Common myeloid progenitor, CD34-positive (primary cell): ENCODE measurements at places on chromosomes 7 and 10.

DNA sequence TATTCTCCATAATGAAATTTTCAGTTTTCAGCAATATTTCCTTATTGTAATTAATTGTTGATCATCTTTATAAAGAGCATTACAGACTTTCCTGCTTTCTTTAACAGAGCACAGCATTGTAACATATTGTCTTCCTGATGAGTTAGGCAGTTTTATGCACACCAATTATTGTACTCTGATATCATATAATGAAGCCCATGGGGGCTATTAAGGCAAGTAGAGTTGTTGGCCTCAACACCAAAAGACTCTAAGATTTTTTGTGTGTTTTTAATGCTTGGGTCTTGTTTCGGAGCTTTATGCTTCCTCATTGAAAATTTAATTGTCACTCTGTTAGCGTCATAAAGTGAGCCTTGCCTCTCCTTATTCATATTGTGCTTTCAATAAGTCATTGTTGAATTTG is 49.2 kb upstream of the ARID5B start:
- no peaks in the 10 kb centered on the region for H3K36me3 ChIP-seq
- H3K4me3 ChIP-seq, result no peak overlapping the region
- H3K27me3 ChIP-seq, result no peaks in the 10 kb centered on the region
- no peaks in the 10 kb centered on the region for H3K4me1 ChIP-seq
- no peak overlapping the region for H3K27ac ChIP-seq

DNA sequence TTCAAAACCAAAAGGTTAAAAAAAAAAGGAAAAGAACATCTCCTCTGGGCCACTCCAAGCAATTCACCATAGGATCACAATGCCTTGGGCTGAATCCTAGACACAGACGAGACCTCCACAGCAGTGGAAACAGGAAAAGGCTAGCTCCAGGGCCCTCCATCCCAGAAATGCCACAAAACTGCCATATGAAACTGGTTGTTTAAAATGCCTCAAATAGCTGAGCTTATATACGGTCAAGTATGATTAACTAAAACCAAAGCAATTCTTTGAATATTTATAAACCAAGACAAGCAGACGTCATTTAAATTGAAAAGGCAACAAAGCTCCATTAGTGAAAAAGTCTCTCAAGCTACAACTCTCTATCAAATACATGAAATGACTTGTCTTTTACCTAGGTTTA is 63.1 kb downstream of the DOCK4 start:
- H3K4me1 ChIP-seq, result no peaks in the 10 kb centered on the region
- no peak for DNase-seq
- H3K36me3 ChIP-seq, result no peaks in the 10 kb centered on the region
- no peak overlapping the region for H3K27ac ChIP-seq

GRCh38 chr10:3534433-3534832 is 250.6 kb downstream of the KLF6 start:
- H3K4me1 ChIP-seq, result no peaks in the 10 kb centered on the region
- H3K36me3 ChIP-seq, result no peaks in the 10 kb centered on the region
- DNase-seq, result no peak
- no peaks in the 10 kb centered on the region for H3K27me3 ChIP-seq

DNA sequence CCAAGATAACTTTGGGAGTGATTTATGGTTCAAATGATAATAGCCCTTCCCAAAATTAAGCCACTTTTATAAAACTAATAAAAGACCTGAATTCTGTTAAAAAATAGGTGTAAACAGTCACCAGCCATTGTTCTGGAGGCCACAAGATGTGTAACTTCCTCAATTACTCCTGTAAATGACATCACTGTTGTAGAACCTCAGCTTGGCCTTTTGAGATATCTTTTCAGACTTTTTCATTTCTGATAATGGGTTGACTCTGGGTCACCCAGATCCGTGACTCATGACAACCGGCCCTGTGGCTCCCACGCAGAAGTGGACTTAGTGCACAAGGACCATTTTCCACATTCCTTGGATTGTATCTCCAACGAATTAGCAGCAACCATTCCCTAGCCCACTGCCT is 106.6 kb downstream of the DKK1 start:
- H3K36me3 ChIP-seq, result no peaks in the 10 kb centered on the region
- H3K4me3 ChIP-seq, result no peak overlapping the region
- H3K27me3 ChIP-seq, result no peaks in the 10 kb centered on the region

DNA sequence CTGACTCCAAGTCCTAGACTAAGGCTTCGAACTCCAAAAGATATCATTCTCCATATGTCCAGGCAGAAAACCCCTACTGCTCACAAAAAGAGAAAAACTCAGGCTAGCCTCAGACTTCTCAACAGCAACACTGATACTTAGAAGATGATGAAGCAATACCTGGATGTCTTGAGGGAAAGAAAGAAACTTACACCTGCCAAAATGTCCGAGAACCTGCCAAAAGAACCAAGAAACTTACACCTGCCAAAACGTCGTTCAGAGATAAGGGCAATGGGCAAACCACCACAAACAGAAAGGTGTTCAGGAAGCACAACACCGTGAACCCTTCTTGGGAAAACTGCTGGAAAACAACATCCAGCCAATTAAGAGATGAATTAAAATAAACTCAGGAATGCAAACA is 15.3 kb downstream of the ABLIM1 start:
- no peak overlapping the region for H3K27ac ChIP-seq
- no peaks in the 10 kb centered on the region for H3K27me3 ChIP-seq
- no peaks in the 10 kb centered on the region for H3K36me3 ChIP-seq

DNA sequence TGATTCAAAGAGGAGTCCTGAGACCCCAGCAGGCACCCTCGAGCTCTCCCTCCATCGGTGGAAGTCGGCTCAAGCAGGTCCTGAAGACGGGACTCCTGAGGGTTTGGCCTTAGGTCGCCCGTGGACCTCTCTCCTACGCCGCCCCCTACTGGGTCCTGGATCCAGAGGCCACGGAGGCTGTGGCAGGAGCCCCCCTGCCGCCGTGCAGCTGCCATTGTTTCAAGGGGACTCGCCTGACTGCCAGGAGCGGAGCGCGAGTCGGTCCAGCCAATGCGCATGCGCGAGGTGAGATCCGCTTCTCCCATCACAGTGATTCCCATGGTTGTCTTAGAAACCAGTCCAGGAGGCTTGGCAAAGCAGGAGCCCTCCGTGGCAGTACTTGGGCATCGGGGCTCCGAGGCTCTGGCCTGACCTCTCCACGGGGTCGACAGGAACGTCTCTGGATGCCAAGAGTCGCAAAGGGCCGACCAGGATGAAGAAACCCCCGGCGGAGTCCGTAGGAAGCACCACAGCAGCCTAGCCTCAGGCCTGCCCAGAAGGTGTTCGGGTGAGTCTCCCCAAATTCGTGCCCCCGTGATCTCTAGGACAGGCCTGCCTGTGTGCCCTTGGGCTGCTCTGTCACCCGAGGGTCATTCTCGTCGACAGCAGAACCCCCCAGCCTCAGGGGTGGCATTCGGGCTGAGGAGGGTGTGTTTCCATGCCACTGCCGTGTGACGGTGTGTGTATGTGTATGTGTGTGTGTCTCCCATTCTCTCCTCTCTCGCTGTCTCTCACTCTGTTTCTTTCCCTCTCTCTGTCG is 322.3 kb downstream of the ZNF716 start:
- H3K36me3 ChIP-seq, result no peaks in the 10 kb centered on the region
- DNase-seq, result no peak
- no peaks in the 10 kb centered on the region for H3K27me3 ChIP-seq

DNA sequence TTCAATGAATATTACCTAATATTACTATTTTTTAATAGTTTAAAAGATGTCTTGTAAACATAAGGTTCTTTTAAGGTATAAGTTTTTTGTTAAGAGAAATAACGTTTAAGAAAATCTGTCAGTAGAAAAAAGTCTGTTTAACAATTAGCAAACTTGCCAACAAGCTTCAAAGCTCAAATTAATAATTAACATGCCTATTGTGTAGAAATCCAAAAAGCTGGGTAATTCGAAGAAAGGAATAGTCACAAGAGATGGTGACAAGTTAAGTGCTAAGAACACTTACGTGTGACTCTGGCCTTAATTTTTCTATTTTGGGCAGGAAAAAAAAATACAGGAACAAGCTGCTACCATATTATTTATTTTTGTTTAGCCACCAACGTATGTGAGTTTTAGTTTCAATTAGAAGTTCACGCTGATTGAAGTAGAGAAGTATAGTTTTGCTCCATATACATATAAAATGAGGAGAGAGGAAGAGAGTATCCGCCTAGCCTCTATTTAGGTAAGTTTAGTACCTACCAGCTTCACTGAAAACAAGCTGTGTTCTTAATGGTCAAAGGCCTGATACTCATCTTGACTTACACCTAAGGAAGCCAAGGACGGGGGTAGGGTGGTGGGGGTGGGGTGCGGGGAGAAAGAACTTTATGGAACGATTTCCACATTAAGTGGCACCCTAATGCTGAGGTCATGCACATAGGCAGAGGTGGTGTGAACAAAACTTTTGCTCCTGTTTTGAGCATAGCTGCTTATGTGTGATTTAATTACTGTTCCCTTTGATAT is 43.4 kb upstream of the AGBL3 start:
- no peaks in the 10 kb centered on the region for H3K27me3 ChIP-seq
- H3K4me1 ChIP-seq, result no peaks in the 10 kb centered on the region
- DNase-seq, result no peak
- no peak overlapping the region for H3K4me3 ChIP-seq
- H3K27ac ChIP-seq, result no peak overlapping the region

DNA sequence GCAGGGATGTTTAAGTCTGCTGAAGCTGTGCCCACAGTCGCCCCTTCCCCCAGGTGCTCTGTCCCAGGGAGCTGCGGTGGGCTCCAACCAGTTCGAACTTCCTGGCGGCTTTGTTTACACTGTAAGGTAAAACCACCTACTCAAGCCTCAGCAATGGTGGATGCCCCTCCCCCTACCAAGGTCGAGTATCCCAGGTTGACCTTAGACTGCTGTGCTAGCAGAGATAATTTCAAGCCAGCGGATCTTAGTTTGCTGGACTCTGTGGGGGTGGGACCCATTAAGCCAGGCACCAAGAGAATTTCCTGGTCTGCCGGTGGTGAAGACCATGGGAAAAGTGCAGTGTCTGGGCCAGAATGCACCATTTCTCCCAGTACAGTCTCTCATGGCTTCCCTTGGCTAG is 56.0 kb downstream of the CCDC7 start:
- H3K4me1 ChIP-seq, result no peaks in the 10 kb centered on the region
- H3K27ac ChIP-seq, result no peak overlapping the region
- no peak for DNase-seq
- H3K27me3 ChIP-seq, result no peaks in the 10 kb centered on the region
- H3K4me3 ChIP-seq, result no peak overlapping the region
- peaks cover 9% of the 10 kb centered on the region for H3K36me3 ChIP-seq

DNA sequence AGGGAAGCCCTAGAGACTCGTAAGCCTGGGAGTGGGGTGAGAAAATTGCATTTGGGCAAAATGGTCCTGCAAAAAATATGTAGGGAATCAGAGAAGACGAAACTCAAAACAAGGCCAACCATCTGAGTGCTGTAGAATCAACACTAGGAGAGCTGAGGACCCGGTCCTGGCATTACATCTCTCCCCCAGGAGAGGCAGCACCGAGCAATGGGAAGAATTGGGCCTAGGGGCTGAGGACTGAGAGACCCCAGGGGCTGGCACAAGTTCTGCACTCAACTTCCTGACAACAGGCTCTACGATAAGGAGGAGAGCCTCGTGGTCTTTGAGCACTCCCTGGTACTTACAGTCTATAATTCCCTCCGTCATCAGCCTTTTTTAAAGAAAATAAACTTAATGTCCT is 47.6 kb downstream of the BPGM start:
- peaks cover 4% of the 10 kb centered on the region for H3K4me1 ChIP-seq
- H3K36me3 ChIP-seq, result no peaks in the 10 kb centered on the region
- H3K27ac ChIP-seq, result no peak overlapping the region
- no peak for DNase-seq

DNA sequence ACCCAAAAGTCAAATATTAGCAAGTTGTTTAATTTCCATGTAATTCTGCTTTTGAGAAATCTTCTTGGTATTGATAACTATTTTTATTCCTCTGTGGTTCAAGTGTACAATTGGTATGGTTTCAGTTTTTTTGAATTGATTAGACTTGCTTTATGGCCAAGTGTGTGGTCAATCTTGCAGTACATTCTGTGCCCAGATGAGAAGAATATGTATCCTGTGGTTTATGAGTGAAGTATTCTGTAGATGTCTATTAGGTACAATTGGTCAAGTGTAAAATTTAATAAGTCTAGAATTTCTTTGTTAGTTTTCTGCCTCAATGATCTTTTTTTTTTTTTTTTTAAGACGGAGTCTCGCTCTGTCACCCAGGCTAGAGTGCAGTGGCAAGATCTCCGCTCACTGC is 36.6 kb upstream of the C7orf33 start:
- no peaks in the 10 kb centered on the region for H3K27me3 ChIP-seq
- no peak overlapping the region for H3K4me3 ChIP-seq
- no peaks in the 10 kb centered on the region for H3K4me1 ChIP-seq
- no peak for DNase-seq
- no peak overlapping the region for H3K27ac ChIP-seq

GRCh38 chr7:107932805-107933204 is 41.8 kb downstream of the DLD start:
- no peaks in the 10 kb centered on the region for H3K27me3 ChIP-seq
- H3K36me3 ChIP-seq, result peaks cover 6% of the 10 kb centered on the region
- H3K27ac ChIP-seq, result no peak overlapping the region
- H3K4me3 ChIP-seq, result no peak overlapping the region

DNA sequence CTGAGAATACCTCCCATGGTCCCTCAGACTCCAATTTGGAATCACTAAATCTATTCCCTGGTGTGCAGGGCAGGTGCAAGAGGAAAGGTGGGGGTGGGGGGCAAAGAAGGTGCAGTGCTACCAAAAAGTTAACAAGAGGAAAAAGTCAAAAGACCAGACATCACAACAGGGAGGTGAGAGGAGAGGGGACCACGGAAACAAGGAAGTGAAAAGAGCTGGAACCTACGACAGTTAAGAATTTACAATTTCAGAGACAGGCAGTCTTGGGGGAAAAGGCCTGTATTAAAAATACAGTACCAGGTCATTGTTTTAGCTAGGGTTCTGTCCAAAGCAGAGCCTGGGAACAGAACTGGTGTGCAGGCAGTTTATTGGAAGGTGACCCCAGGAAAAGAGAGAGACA is 14.6 kb downstream of the ITGB1 start:
- no peak overlapping the region for H3K4me3 ChIP-seq
- no peak for DNase-seq
- no peaks in the 10 kb centered on the region for H3K27me3 ChIP-seq

- H3K4me1 ChIP-seq, result no peaks in the 10 kb centered on the region
- no peak overlapping the region for H3K27ac ChIP-seq
- DNase-seq, result no peak
- no peaks in the 10 kb centered on the region for H3K27me3 ChIP-seq
- no peaks in the 10 kb centered on the region for H3K36me3 ChIP-seq
Measured at GRCh38 chr7:80772347-80772993, 134.0 kb downstream of the CD36 start.

- no peak for DNase-seq
- no peaks in the 10 kb centered on the region for H3K27me3 ChIP-seq
- H3K4me3 ChIP-seq, result no peak overlapping the region
- H3K27ac ChIP-seq, result no peak overlapping the region
- H3K4me1 ChIP-seq, result peaks cover 8% of the 10 kb centered on the region
- H3K36me3 ChIP-seq, result no peaks in the 10 kb centered on the region
Measured at GRCh38 chr7:18408461-18408860, 87.1 kb upstream of the HDAC9 start.

- no peak overlapping the region for H3K4me3 ChIP-seq
- peaks cover 7% of the 10 kb centered on the region for H3K4me1 ChIP-seq
- H3K27ac ChIP-seq, result no peak overlapping the region
- peaks cover 2% of the 10 kb centered on the region for H3K36me3 ChIP-seq
Measured at GRCh38 chr10:101897633-101898032, 54.0 kb upstream of the KCNIP2 start.
